ENCODE measurements at places on chromosomes 2 and 18.

- peak; percentile 55 for DNase-seq
Measured at GRCh38 chr2:40095000-40095399, 315.9 kb upstream of the THUMPD2 start.

GRCh38 chr2:79393107-79393685, 119.7 kb upstream of the CTNNA2 start:
- no peak for DNase-seq

DNA sequence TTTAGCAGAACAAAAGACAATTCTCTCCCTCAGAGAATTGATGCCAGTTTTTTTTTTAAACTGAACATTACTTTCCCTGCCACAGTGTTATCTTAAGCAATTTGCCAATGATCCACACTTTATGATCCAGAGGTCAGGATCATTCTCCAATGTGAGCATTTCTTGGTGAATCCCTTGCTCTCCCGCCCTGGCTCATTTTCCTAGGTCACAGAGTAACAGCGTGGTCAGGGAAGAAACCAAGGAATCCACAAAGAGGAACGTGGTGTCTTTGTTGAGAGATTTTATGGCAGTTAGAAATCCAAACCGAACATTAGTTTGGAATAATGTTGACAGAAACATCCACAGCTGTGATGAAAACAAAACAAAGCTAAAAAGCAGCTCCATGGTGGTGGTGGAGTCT, 250.3 kb downstream of the TTC32 start:
- no peak for DNase-seq

GRCh38 chr2:176071330-176072291, 12.2 kb downstream of the EVX2 start:
- DNase-seq, result no peak

- DNase-seq, result no peak
Measured at GRCh38 chr2:195037045-195037444, 620.0 kb upstream of the SLC39A10 start.

- no peak for DNase-seq
Measured at GRCh38 chr2:98786179-98786578, 55.2 kb upstream of the MGAT4A start.

GRCh38 chr2:196925768-196926561, 542 bp downstream of the PGAP1 start:
- DNase-seq, result peak; percentile 41

GRCh38 chr2:3186766-3187165, 190.9 kb downstream of the EIPR1 start:
- no peak for DNase-seq

GRCh38 chr2:38442643-38443541, 65.8 kb upstream of the ATL2 start:
- peak; percentile 65 for DNase-seq

GRCh38 chr2:148257276-148257675, 236.4 kb downstream of the MBD5 start:
- DNase-seq, result no peak

- DNase-seq, result no peak
Measured at GRCh38 chr2:114046866-114047435, 157.1 kb downstream of the ACTR3 start.

- DNase-seq, result no peak
Measured at GRCh38 chr2:146374505-146374904, 1470.3 kb upstream of the ACVR2A start.
